ENCODE measurements at places on chromosomes 3 and 15.

DNA sequence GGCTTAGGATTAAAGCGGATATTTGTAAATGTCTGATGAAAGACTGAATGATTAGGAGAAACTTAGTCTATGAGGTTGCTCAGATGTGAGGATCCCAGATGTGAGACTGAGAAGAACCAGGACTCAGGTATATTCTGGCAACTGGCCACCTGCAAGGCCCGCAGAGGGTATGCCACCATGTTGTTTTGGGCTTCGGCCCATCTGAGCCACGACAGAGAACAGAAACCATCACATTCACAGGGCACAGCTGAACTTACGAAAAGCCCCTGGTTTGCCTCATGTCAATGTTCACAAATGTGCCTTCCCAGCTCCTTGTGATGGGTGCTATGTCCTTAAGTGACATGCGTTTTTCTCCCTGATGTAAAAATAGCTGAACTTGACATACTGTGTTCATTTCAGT is 412.5 kb upstream of the RORA start:
- no peak for DNase-seq

DNA sequence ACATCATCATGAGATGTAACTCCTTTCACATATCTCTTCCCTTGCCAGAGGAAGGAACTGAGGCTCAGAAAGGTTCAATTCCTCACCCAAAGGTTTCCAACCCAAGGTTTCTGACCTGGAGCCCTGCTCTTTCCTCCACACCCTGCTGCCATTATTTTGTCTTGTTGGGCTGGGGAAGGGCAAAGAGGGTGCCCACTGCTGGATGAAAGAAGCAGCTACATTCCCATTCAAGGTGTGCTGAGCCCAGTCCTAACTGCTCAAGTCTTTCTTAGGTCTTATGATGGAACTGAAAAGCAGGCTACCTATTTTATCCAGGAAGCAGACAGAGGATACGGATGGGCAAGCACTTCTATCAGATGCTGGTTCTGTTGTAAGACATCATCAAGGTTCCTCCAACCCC is 258.0 kb upstream of the CTDSPL start:
- no peak for DNase-seq

GRCh38 chr15:76185716-76186115 is 125.6 kb downstream of the ETFA start:
- DNase-seq = no peak

- no peak for DNase-seq
Measured at GRCh38 chr15:35886765-35887164, 340.8 kb upstream of the DPH6 start.

DNA sequence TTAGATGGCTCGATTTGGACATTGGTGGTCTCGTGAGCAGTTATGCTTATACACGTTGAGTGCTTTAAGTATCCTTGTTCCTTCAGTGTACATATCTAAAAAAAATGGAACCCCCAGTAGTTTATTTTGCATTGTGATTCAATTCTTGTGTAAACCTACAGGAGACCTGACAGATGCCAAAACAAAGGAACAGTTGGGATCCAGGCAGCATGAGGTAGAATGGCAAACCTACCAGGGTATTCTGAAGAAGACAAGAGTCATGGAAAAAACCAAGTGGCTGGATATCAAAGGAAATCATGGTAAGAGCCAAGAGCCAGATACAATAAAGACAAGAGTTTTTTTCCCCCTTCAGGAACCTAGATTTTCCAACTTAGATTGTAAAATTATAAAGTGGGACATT is 2.0 kb downstream of the TMEM62 start:
- DNase-seq = no peak

GRCh38 chr15:36364377-36364776 is 215.0 kb upstream of the CDIN1 start:
- no peak for DNase-seq

DNA sequence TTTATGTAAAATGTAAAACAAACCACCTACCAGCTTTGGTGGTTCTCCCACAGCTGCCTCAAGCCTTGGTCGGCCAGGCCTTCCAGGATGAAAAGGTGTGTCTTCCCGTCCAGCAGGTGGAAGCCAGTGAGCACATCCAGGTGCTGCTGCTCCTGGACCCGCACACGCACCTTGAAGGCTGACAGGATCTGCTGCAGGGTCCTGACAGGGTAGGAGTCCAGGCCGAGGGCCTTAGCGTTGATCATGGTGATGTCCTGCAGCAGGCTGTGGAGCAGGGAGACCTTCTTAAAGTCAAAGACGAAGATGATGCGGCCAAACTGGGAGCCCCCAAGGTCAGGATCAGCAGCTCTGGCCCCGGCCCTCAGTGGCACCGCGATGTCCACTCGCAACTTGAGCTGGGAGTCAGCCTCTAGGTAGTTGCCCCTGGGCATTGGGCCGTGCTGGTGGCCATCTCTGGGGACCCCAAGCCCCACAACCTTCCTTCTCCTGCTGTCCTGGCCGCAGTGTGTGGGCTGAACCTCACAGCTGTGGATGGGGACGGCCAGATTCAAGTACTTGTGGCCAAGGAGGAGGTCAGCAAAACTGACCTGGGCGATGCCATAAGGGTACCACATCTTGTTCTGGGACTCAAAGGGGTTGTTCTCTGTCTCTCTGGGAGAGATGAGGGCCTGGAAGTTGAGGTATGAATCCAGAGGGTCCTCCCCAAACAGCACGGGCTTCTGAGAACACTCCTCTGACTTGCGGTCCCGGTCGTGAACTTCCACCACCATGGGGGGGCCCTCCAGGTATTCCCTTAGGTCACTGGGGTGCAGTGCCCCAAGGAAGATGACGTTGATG is 48.6 kb downstream of the CFAP92 start:
- no peak for DNase-seq

- DNase-seq = no peak
Measured at GRCh38 chr15:52220937-52221660, 29.9 kb upstream of the GNB5 start.

DNA sequence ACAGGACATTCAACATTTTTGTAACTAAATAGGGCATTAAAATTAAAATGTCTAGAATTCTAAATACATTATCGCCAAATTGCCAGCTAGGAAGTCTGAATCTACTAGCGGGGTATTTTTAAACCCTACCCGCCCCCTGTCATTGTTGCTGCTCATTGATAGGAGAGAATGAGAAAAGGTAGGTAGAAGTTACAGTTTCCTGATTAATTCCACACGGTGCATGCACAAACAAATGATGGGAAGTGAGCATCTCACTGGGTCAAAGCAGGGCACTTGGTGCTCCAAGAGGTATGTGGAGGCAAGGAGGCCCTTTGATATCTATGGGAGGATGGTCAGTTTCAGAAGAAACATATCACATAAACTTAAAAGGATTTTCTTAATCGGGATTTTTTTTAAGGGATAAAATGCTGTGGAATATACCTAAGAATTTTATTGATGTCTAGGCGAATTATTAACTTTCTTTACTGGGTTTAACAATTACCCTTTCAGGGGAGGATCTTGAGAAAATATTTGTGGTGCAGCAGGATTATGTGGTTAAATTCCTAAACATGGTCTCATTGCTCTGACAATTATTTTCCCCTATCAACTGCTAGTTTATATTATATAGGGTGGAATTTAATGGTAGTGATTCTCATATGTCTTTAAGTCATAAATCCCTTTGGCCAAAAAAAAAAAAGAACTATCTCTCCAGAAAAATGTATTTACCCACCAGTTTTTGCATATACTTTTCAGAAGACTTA is 236.0 kb upstream of the GOLGA6L4 start:
- DNase-seq = no peak

- no peak for DNase-seq
Measured at GRCh38 chr3:62703451-62704167, 171.6 kb downstream of the CADPS start.

DNA sequence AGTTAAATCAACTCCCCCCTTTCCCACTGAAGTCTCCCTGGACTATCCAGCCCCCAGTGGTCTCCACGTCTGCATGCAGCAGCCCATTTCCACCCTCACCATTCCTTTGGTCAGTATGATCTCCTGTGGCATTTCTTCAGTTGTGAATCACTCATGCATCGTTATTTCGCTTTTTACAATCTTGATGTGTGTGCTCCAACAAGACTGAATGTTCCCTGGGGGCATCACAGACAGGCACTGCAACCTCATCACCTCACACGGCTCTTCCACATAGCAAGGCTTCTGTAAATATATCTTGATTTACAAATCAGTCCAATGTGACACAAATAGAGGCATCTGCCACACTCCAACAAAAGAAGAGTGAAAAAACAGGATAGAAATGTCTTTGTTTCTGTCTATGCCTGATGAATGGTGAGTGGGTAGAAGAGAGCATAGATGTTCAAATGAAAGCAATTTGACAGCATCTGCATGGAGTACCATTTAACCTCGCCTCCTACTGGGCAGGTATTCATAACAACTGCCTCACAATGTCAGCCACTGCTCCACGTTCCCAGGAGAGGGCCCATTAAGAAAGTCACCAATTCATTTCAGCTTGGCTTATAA is 5.2 kb downstream of the HEG1 start:
- no peak for DNase-seq

- no peak for DNase-seq
Measured at GRCh38 chr3:23302271-23302670, 99.1 kb downstream of the UBE2E2 start.

DNA sequence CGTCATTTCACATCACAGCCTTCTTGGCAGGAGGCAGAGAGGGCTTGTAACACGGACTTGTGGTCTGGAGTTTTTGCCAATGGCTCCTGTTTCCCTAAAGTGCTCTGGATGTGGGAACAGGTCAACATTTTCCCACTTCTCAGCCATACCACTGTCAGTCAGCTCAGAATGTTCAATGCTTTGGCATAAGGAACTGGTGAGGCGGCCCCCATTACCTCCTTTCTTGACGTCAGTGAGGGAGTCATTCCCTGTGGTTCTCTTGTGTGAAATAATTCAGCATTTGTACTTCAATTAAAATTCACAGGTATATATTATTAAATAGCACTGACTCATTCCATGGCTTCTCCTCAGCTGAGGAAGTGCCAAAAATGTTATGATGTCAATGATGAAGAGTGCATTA is 167.1 kb downstream of the P3H2 start:
- no peak for DNase-seq

GRCh38 chr15:35545316-35545823 is 595 bp downstream of the DPH6 start:
- peak; percentile 10 for DNase-seq

DNA sequence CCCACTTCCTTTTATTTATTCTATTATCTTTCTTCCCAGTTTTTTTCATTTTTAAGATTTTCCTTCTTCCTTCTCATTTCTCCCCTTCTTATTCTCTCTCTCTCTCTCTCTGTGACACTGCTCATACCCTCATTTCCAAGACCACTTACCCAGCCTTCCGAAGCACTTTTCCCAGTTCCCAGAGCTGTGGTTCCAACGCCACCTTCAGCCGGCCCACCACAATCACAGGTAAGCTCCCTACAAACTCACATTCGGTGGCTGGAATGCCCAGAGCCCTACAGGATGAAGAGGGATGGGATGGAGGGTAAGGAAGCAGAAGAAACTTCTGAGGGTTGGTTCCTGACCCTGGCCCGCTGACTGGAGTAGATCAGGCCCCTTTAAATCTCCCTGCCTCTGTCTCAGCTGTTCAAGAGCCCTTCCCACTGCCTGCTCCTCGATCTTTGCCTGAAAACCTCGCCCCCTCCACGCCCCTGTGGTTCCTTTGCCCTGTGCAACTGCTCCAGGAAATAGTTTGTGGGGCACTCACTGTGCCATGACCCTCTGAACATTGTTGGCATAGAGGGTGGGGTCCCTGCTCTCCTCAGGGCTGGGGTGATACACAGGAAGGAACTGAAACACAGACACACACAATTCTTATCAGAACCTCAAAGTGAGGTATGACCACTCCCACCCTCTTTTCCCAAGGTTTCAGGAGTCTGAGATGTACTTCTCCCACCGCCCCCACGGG is 4.8 kb downstream of the LPCAT4 start:
- DNase-seq = no peak

- no peak for DNase-seq
Measured at GRCh38 chr15:22917556-22917955, 62.6 kb downstream of the CYFIP1 start.

GRCh38 chr3:128448491-128448890 is 18.2 kb downstream of the DNAJB8 start:
- DNase-seq = peak; percentile 20

DNA sequence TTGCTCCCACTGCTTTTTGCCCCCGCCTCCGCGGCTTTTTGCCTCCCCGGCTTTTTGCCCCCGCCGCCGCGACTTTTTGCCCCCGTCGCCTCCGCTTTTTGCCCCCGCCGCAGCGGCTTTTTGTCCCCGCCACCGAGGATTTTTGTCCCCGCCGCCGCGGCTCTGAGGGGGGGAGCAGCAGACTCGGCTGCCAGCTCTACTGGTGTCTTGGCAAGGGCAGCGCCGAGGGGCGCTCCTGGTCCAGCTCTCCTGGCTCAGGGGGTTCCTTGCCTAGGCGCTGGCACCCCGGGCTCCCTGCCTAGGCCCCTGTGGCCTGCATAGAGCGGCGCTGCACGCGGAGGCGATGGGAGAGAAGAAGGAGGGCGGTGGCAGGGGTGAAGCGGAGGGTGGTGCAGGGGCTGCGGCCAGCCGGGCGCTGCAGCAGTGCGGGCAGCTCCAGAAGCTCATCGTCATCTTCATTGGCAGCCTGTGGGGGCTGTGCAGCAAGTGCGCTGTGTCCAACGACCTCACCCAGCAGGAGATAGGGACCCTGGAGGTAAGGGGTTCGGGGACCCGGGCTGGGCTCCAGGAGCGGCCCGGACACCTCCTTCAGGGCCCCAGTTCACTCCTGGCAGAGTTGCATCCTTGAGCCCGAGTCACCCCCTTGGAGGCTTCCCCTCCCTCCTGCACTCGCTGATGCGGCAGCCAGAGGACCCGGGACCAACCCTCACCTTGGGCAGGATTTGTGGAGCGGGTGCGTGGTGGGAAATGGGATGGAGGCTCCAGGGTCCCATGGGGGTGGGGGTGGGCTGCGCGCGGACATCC is 642.4 kb downstream of the GOLGA6L6 start:
- DNase-seq = no peak

GRCh38 chr3:176119826-176120225 is 1077.5 kb downstream of the TBL1XR1 start:
- DNase-seq = no peak

DNA sequence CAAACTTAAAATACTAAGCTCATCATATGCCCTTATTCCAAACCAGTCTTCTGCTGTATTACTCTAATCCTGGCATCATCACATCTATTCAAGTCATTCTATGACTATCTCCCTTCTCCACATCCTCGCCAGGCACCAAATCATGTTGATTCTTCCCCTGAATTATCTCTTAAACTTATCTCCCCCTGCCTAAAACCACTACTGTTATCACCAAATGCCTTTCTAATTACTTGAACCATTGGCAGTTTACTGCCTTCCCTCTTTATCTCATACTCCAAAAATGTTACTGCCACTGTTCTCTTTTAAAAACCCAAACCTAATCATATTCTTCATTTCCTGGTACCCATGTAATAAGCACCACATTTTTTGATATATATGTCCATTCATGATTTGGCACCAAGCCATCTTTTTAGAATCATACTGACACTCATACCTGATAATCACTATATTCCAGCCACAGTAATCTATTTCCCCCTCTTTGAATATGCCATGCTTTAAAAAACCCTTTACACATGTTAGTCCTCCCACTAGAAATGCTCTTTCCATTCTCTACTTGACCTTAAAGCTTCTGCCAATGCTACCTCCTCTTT is 126.8 kb downstream of the PEAK1 start:
- no peak for DNase-seq

- no peak for DNase-seq
Measured at GRCh38 chr3:38743043-38743442, 73.0 kb downstream of the SCN10A start.

GRCh38 chr3:129543999-129544398 is 1.0 kb downstream of the H1-8 start:
- DNase-seq = no peak

Measured in CD4-positive, alpha-beta T cell treated with Interleukin-15 for 4 hours (primary cell).